Vagina (tissue), 2 donors: ENCODE measurements at places on chromosomes 5 and 9.
A peak's percentile ranks its signal among the peaks of the same experiment; 100 is the strongest.

- no peak for DNase-seq
These were observed 17.9 kb downstream of the TIGD6 start for GRCh38 chr5:149982505-149982904.

GRCh38 chr9:130961511-130962300, 22.7 kb upstream of the FIBCD1 start:
- no peak for DNase-seq

DNA sequence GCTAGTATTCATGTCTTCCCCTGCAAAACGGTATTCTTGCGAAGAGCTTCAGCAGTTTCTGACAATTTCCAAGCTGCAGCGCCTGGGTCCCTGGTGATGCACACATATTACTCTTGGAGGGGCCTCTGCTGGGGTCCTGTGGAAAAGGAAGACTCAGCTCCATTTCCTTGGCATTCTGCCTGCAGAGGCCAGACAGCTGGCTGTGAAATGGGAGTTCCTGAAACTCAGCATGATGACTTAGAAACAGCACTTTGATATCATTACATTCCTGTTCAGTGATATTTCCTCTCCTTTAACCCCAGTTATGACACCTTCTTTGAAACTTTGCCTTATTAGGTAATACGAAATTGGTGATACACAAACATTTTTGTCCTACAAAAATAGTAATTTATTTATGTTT, 98.5 kb downstream of the APBA1 start:
- DNase-seq = no peak

- peak; percentile 84 for DNase-seq
These were observed 197.8 kb downstream of the AUH start for GRCh38 chr9:91163773-91164471.

DNA sequence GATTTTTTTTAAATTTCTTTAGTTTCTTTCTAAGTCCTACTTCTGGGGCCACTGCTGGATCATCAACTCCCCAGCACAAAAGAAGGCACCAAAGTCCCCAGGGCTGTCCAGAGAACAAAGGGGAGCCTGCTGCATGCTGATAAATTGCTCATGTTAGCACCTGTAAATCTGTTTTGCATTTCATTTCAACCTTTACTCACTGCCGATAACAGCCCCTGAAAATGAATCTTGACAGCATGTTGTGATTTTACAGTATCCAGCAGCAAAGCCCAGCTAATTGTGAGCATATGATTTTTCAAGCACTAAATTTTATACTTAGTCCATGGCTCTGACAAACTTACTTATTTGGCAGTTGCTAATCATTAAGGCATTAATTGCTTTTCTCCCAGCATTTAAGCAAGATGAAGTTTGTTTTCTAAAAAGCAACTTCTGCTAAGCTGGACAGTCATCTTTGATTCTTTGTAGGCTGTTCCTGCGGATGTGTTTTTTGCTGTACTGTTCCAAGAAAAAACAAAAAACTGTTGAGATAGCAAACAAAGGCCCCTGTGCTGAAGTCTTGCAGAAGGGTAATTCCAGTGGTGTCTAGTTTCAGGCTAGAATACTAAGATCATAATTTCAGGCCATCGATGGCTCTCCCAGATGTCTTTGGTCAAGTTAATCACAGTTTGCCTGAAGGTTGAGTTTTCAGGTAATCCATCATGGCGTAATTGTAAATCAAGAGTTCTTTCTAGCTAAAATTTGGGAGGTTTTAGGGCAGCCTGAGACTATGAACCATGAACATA, 73.1 kb upstream of the GAS1 start:
- DNase-seq = no peak

GRCh38 chr5:139306628-139307379, 13.3 kb downstream of the MATR3 start:
- no peak for DNase-seq

GRCh38 chr9:21747175-21747574, 55.3 kb upstream of the MTAP start:
- DNase-seq = no peak

DNA sequence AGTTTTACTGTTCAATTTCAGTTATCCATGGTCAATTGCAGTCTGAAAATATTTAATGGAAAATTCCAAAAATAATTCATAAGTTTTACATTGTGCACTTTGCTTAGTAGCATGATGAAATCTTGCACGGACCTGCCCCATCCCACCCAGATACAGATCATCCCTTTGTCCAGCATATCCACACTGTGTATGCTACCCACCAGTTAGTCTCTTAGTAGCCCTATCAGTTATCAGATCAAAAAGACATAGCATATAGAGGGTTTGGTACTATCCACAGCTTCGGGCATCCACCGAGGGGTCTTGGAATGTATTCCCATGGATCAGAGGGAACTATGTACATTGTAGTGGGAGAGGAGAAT, 97.7 kb downstream of the SLC44A1 start:
- no peak for DNase-seq

GRCh38 chr5:68500813-68501212, 285.3 kb downstream of the PIK3R1 start:
- no peak for DNase-seq

DNA sequence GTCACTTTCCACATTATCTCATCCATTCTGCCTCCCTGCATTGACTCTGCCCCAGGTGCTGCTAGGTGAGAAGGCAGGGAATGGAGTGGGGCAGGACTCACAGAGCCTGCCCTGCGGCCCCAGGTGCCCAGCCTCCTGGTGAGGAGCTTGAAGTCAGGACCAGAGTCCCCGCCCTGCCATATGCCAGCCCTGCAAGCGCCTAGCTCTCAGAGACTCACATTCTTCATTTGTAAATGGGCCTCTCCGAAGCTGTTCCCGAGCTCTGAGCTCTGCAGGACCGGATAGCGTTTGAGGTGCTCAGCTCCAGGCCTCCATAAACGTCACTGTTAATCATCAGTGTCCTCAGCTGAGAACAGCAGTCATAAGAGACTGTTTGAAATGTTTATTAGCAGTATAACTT, 75.1 kb upstream of the STXBP1 start:
- DNase-seq = no peak

DNA sequence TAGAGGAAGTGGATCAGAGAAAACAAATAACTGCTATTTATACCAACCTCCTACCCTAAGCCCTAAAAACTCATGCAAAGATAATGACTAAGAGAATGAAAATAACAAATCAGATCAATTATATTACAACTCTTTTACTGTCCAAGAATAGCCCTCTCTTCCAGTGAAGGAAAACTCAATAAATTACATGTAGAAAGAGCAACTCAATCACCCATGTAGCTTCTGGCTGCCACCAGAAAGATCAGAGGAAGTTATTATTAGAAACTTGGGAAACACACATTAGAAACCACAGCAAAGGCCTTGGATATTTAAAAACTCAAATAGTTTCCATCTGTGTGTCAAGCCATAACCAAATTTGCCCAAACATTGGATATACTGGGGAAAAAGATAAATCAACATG, 134.0 kb upstream of the TARS1 start:
- no peak for DNase-seq

DNA sequence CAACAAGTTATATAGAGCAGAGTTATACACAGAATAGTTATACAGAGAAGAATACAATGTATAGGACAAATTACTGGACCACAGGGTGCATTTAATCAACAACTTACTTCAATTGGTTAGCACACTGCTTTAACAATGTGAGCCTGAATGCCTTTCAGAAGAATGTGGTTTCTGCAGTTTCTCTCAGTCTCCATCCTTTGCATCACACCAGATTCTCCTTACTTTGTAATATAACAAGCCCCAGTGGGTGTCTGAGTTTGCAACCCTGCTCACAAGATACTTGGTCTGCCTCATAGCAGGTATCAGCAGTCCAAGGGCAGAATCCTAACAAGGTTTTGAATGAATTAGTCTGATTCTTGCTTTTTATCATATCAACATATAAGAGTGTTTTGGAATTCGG, 114.6 kb downstream of the GABRB2 start:
- no peak for DNase-seq

DNA sequence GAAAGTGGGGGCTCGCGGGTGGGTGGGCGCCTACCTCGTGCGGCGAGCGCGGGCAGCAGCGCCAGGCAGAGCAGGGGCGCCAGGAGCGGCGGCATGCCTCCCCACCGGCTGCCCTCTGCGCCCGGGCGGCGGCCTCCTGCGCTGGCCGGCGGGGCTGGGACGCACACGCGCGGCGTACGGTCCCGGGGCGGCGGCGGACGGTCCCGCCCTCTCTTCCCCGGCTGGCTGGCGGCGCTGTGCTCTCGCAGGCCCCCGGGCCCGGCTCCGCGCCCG, 220 bp downstream of the NOTCH1 start:
- no peak for DNase-seq

DNA sequence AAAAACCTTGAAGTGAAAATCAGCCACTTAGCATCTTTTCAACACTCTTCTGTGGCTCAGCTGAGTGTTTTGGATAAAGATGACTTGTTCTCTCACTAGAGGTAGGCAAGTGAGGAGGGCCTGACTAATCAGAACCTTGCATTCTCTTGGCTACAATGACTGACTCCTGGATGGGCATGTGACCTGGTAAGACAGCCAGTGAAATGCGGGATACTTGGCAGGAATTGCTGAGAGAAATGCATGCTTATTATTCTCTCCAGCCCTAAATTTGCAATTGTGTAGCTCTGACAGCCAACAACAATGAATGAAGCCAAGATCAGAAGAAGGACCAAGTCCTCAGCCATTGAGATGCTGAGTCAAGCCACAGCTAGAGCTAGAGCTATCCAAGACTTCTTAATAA, 490.5 kb upstream of the ZNF608 start:
- DNase-seq = no peak

DNA sequence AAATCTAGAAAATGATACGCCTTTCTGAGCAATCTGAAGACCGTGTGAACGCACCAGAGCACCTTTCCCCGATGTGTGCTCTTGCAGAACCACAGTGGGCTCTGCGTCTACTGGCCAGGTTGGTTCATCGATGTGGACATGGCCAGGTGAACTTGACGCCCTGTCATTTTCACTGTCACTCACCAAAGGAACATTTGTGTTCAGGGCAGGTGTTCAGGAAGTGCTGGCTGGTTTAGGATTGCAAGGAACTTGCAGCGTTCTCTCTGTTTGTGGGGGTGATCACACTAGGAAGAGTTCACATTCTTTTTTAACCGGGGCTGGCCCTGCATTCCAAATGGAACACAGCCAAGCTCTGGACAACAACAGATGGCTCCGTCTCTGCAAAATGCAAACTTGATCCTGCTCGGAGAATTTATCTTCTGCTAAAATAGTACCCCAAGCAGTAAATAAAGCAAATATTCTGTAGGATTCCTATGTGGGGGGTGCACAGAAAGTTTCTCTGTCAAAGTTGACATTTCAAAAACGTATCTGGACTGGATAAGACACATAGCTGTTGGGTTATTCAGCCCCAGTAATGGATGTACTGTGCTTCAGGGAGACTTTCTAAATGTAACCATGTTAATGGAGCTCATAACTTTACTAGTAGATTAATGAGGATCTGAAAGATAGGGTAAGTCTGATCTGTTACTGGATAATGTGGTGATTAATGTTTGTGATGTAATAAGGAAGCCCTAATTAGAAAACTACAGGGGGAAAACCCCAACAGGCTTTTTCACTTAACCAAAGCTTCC, 45.7 kb upstream of the FANCC start:
- no peak for DNase-seq

GRCh38 chr9:114790521-114790920, 15.3 kb downstream of the TNFSF15 start:
- DNase-seq = peak; percentile 42

- peak; percentile 82 for DNase-seq
These were observed 9.4 kb downstream of the MYOZ3 start for GRCh38 chr5:150670275-150670947.

DNA sequence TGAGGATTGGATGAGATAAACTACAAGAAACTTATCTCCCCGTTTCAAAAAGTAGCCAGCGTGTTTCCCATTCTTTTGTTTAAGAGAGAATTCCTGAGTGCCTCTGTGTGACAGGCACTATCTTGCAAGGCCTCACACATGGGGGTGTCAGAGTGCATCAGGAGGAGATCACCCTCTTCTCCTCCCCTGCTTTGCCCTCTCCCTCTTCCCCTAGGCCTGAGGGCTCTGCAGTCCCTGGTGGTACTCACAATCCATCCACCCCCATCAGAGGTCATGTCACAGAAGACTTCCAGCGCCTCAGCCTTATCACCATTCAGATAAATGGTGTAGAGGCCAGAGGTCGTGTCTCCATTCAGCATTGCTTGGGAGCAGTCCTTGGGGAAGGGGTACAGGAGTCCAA, 88.0 kb downstream of the TNC start:
- DNase-seq = no peak

DNA sequence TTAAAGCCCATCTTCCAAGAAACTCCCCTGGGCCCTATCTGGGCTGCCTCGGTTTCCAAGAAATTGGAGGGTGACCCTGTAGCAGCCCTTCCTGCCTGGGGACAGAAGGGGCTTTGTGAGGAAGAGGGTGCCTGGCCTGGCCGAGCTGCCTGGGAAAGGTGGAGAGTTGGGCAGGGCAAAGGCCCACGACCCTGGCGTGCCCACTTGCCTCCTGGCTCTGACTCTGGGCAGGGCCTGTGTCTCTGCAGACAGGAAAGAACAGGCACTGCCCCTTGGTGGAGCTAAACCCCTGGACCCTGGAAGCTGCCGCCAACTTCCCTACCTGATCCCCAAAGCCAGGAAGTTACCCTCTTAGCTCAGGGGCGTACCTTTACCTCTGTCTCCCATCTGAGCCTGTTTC, 149.3 kb downstream of the RGS3 start:
- no peak for DNase-seq

DNA sequence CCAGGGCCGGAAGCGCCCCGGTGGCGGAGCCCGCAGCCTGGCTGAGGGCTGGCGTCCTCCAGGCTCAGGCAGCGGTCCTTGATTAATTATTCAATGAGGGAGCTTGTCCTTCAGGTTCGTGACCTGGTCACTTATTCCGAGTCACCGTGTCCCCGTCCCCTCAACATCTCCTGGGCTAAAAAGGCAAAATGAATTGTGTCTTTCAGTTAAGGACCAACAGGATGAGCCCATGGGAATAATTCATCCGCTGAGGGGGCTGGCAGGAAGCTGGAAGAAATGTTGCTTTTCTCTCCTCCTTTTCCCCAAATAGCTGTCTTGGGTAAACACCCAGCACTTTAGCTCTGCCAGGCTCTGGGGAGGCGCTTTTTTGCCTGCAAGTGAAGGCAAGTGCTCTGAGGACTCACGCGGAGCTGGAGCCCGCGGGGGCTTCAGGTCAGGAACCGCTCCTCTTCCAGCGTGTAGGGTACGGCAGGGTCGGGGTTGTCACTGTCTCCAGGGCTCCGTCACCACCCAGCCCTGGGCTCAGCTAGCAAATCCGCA, 13.1 kb downstream of the KCNT1 start:
- DNase-seq = no peak

- no peak for DNase-seq
These were observed 1581.0 kb downstream of the MAT2B start for GRCh38 chr5:165086465-165086864.

- DNase-seq = no peak
These were observed 66.0 kb downstream of the RASGEF1C start for GRCh38 chr5:180142824-180143610.

DNA sequence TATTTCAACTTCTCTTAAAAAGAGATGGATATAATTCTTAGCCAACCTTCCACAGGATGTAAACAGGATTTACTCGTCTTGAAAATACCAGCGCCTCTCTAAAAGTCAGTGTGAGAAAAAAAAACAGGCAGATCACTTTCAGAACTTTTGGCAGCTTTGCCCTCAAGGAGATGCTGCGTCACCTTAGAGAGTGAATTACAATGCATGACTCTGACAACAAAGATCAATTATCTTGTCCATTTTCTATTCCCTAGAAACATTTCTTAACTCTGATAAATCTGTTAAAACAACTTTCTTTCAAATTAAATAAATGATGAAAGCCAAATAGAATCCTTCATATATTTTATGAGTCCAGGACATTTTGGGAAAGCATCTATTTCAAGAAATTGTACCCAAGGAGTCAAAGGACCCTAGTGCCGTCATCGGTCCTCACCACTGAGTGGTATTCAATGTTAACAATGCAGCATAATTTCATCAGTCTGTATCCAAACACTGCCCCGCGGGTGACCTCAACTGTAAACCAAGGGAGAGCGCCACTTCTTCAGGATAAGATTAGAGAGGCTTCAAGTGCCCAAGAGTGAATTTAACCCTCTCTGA, 536.0 kb downstream of the PDE4D start:
- no peak for DNase-seq
